ENCODE measurements at places on chromosomes 3 and 15.
A peak's percentile ranks its signal among the peaks of the same experiment; 100 is the strongest.

DNA sequence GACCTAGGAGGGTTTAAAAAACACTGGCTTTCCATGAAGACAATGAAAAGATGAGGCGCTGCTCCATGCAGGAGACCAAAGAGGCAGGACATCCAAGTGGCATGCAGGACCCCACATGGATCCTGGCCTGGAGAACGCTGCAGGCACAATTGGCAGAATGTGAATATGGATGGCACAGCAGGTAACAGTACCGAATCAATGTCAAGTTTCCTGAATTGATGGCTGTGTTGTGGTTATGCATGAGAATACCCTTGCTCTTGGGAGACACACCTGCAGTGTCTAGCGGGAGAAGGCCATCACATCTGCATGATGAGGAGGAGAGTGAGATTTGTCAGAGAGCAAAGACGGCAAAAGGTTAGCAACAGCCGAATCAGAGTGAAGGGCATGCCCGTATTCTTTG, 74.3 kb upstream of the SEC13 start:
- DNase-seq, result no peak

GRCh38 chr3:88616413-88616812, 466.7 kb downstream of the C3orf38 start:
- no peak for DNase-seq

DNA sequence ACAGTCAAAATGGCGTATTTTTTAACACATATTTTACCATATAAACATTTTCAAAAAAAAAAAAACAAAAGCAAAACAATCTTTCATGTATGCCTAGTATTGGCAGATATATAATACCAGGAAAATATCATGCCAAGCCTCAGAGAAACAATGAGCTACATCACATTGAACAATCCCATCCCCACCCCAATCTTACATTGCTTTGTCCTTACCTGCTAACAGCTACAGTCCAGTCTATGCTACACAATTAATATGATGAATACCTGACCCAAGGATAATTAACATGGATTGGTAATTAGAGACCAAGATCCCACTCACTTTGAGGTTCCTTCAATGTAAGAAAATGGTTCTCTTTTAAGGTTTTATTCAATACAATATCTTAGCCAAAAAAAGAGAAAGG, 7.6 kb upstream of the SATB1 start:
- no peak for DNase-seq

GRCh38 chr15:79140846-79141570, 50.4 kb upstream of the RASGRF1 start:
- no peak for DNase-seq

- peak; percentile 46 for DNase-seq
These were observed 750 bp downstream of the SLC33A1 start for GRCh38 chr3:155853214-155854140.

DNA sequence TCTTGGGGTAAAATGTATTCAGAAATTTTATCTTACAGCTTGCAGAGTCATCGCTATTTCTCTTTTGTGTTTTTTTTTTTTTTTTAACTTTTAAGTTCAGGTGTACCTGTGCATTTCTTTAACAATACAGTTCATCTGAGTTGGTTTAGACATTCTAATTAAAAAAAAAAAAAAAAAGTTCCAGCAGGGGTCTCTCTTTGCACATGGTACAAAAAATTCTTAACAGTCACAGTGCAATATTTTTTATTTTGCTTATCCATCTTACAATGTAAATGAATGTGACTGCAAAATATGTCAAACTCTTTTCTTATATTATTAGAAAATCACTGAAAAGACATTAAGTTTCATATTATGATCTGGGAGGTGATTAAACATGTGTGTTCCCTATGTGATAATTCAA, 47.5 kb upstream of the SLC9A9 start:
- peak; percentile 40 for DNase-seq

- no peak for DNase-seq
These were observed 31.0 kb upstream of the CAV3 start for GRCh38 chr3:8702560-8702959.

DNA sequence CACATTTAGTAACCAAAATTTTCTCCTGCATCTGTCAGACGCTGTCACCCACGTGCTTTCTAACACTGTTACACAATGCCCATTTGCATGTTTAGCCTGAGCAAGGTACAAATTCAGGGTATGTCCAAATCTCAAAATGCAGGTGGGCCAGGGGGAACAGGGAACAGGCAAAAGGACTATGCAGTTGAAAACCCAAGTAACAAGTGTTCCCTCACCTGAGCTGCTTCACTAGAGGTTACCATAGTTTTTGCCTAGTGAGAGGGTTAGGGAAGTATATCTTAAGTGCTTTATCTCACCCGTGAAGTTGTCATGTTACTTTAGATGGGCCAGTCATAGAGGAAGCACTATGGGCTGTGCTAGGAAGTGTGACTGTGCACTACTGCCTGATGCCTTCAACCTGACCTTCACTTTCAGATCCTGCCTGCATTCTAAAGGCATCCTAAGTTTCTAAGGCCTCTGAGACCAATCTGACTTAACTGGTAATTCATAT, 6.0 kb upstream of the TMEM87A start:
- no peak for DNase-seq

DNA sequence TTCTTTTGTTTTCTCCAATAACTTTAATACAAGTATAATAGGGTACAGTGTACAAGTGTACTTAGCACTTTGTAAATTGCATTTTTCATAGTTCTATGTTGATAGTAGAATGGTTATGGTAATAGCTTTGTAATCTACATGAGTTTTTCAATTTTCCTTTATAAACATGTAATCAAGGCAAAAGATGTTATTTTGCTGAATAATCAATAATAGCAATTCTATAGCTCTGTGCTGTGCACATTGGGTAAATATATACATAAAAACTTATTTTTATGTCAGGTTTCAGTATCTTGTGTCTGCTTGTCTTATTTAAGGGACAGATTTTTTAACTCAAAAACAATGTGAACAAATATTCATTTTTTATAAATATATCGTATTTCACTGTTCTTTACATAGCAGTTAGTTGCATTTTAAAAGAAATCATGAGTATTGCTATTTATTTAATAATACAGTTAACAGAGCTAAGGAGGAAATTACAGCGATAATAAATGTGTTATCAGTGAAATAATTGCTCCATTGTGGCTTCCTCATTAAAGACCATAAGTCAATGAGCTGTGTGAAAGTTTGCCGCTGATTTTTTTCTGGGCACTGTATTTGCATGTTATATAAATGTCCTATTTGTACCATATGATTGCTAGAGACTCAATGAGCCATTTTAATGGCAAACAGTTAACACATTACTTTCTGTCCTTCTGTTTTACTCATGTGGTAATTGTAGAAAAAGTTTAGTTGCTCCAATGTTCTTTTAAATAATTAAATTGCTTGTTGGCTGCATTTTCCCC, 214.6 kb upstream of the STAC start:
- no peak for DNase-seq

GRCh38 chr3:100811779-100812507, 102.6 kb downstream of the TFG start:
- DNase-seq, result no peak

GRCh38 chr3:57093489-57093888, 33.0 kb downstream of the SPATA12 start:
- no peak for DNase-seq

- no peak for DNase-seq
These were observed 12.8 kb downstream of the PCSK6 start for GRCh38 chr15:101476756-101477155.

GRCh38 chr15:59042041-59042440, 54.6 kb downstream of the RNF111 start:
- no peak for DNase-seq

DNA sequence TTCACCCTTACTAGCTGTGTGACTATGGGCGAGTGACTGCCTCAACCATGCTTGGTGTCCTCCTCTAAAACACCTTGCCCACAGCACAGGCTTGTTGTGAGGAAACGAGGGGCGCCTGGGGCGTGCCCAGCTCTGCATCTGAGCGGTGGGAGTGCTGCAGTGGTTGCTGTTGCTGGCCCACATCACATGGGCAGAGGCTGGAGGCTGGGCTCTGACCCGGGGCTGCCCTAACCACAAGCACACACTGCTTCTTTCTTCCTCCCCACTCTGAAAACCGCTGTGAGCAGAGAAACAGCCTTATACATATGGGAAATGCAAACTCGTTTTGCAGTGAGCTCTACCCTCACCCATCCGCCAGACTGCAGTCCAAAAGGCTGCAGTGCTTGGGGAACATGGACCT, 74.8 kb upstream of the RPL32 start:
- DNase-seq, result no peak

- no peak for DNase-seq
These were observed 40.1 kb upstream of the PDCD6IP start for GRCh38 chr3:33758281-33758680.

- DNase-seq, result no peak
These were observed 83.5 kb downstream of the C3orf70 start for GRCh38 chr3:185069037-185070030.

DNA sequence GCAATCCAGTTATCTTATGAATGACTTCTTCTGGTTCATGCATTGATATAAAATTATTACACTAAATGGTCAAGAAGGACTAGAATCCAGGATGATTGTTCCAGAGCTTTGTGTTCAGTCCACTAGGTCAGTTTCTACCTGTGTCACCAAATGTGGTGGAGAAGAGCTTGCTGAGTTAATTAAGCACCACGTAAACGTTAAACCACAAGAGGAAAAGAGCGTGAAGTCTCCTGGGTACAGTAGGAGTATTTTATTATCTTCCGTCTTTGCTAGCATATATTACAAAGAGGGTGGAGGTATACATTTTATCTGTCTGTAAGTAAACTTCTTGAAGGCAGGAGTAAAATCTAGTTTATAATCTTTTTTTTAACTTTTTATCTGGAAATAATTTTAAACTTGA, 23.5 kb downstream of the CHP1 start:
- DNase-seq, result peak; percentile 4

GRCh38 chr3:185927501-185928200, 10.2 kb downstream of the TRA2B start:
- DNase-seq, result no peak

GRCh38 chr3:4355401-4356219, 52.4 kb downstream of the SETMAR start:
- peak; percentile 12 for DNase-seq

DNA sequence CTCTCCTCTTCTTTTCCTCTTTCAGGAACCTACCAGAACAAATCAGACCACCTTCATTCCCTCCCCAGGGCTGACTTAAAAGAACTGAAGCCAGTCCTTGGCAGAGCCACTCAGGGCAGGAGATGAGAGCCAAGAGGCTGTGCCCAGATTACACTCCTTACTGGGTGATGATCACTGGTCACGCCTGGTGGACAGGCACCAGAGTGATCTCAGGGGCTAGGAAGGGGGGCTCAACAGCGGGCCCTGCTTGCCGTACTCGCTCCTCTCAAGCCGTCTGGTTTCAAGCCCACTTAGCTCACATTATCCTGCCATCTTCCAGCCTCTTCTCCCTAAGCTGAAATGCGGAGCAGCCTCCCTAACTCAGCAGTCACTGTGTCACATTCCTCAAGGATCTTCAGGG, 1.7 kb upstream of the FAH start:
- DNase-seq, result peak; percentile 37

DNA sequence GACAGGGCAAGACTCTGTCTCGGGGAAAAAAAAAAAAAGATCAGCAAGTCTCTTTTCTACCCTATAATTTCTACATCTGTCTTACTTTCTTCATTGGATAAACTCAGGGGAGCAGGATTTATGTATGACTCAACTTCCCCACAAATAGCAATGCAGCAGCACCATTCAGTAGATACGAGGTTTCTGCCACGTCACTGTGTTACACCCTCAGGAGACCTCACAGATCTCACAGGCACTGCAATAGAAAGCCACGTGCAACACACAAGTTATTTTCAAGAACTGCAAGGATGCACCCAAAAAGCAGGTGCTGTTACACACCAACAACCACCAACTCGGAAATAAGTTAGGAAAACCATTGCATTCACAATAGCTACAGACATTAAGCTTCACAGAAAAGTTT, 30.2 kb downstream of the TSPAN3 start:
- DNase-seq, result no peak

- DNase-seq, result no peak
These were observed 16.5 kb downstream of the ZXDC start for GRCh38 chr3:126459111-126459762.

DNA sequence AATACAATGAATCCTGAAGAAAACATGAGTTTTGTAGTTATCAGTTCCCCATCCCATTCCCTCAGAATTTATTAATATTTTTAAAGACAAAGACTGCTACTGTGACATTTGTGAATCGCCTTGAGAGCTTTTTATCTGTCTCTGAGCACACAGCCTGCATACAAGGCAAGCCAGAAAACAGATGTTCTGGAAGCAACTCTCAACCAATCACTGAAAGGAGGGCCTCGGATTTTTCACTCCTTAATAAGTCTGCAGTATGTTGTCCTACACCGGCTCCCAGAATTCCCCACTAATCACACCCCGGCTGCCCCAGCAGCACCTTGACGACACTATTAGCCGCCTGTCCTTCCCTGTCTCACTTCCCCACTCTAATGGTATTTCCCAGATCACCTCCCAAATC, 138.5 kb downstream of the ZNF621 start:
- no peak for DNase-seq

GRCh38 chr3:31004025-31004678, 109.7 kb upstream of the GADL1 start:
- DNase-seq, result no peak

- no peak for DNase-seq
These were observed 976 bp downstream of the ABHD17C start for GRCh38 chr15:80695911-80696661.

DNA sequence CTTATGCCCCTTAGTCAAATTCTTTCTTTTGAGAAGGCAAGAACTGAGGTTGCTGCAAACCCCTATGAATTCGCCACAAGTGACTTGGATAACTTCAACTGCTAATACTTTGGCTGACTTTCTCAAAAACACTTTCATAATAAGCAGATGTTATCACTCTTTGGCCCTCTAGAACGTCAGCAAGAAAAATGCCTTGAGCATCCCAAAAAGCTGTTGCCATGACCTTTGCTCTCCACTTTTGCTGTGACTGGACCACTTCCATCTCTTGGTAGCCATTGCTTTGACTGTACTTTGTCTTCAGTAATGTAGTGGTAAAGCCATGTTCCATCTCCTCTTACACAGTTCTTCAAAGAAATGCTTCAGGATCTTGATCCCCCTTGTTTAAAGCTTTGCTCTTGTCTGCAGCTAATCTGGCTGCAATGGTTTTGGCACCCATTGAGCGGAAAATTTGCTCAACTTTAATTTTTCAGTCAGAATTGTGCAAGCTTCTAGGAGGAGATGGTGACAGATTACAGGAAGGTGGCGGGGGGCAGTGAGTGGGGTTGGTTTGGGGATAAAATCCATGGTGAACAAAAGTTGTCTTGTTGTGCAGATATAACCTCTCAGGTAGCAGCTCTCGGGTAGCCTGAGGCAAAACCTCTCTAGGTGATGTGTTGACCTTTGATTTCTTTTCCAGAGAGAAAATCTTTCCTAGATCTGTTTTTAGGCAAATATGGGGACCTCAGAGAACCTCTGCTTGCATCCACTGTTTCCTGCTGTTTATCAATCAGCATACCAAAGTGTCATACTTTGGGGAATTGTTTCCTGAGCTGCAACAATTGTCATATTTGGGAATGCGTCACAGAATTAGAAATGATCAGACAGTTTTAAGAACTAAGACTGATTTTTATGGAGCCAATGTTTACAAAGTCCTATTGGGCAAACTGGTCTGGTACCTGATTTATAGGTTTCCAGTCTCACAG, 83.6 kb downstream of the CCR1 start:
- no peak for DNase-seq

- DNase-seq, result no peak
These were observed 151.1 kb downstream of the ADAMTS17 start for GRCh38 chr15:100190675-100191074.
